ENCODE measurements at places on chromosomes 13 and 19. TPM values are rescaled to one million over a fixed set of nuclear protein-coding genes. Genes with fewer than 3 reads are reported as not detected.

GRCh38 chr13:113534236-113534860 is 43.8 kb upstream of the DCUN1D2 start:
- DNase-seq: no peak

DNA sequence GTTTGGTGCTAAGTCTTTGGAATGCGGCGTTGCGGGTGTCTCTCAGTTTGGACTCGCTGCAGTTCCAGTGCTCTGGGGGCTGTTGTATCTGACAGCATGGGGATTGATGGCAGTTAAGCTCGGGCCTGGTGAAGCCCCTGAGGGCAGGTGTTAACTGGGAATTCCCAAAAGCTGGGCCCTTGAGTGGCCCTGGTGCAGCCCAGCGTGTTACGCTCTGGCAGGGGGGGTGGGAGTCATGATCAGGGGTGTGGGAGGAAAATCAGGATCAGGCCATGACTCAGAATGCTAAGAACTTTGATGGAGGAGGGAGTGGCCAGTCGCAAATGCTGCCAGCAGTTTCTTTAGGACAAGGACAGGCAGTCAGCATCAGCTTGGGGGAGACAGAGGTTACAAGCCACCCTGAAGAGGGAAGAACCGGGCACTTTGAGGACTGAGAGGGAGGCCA is 19.6 kb downstream of the AP2A1 start:
- DNase-seq: peak; percentile 90

DNA sequence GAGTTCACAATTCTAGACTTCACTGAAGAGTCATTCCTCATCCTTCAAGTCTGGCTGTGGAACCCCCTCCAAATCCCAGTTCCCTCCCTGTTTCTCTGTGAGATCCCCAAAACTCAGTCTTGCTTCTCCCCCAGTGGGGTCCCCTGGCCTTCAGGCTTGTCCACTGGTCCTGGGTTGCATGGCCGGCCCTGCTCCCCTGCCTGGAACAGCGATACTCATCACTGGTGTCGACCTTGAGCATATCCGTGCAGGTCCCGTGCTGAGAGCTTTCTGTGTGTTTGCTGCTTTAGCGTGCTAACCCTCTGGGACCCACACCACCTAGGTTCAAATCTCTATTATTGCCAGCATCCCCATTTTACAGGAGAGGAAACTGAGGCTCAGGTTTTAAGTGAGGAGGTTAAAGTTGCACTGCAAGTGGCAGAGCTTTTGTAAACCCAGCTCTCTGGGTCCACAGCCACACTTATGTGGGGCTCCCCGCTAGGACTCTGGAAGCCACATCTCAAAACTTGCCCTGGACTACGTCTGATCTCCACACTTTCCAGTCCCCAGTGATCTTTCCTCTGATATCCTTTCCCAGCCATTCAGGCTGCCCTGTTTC is 15.5 kb downstream of the LIPE start:
- no peak for DNase-seq

GRCh38 chr13:28636677-28637317 is 22.1 kb upstream of the POMP start:
- peak; percentile 75 for DNase-seq

GRCh38 chr19:41702171-41702651 is 6.2 kb upstream of the CEACAM5 start:
- DNase-seq: peak; percentile 72

DNA sequence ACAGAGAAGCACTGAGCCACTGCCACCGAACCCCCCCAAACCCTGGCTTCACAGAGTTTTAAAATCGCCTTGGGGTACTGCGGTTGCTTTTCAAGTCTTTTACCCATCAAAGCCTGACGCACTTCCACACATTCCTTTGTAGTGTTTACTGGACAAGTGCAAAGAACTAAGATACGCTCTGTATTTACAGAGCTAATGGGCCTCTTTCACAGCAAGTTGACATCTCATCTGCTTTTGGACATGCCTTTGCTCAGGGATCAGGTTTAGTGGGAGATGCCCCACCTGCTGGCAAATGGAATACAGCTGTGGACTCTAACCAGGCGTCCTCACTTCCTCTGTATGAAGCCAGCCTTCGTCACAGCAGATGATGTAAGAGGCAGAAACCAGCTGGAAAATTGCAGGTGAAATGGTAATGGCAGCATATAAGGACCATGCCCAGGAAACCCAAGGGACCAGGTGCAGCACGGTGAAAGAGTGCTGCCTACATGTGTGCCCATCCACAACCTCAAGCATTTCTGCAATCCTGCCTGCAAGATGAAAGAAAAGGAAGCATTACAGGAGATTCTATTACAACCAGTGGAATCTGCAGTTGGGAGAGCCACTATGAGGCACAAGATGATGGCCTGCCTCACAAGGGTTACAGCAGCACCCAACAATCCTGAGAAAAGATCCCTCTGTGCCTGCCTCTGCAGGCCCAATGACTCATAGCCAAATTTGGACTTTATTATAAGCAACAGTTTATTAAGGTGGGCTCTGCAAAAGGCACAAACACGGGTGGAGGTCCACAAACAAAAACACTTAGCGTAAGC is 34.7 kb downstream of the BRD4 start:
- no peak for DNase-seq

DNA sequence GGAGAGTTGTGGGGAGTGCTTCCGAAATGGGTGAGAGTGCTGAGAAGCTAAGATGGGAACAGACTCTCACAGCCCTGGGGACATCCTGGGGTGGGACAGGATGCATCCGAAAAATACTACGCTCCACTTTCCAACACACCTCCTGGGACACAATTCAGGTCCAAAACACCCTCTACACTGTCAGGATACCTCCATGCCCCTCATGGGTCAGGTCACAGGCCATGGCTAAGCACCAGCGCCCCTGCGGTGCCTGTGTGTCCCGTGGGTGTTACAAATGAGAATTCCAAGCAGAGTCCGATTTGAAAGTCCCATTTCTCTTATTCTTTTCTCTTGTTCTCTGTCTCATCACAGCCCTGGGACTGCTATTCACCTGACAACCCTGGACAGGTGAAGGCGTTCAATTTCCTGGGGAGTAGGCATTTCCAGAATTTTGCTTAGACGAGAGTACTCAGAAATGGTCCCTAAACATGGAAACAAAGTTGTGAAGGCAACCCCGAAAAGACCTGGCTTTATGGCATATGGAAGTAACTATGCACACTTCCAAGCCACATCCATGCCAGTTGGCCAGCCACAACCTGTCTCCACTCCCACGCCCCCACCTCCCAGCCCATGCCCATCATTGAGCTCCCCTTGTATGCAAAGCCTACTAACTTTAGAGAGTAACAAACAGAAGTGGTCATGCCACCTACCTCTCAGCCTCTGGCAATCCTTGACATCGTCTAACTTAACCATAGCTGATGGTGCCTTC is 87.9 kb upstream of the ZNF507 start:
- no peak for DNase-seq

GRCh38 chr13:44516771-44517170 is 59.4 kb downstream of the TSC22D1 start:
- DNase-seq: peak; percentile 2

DNA sequence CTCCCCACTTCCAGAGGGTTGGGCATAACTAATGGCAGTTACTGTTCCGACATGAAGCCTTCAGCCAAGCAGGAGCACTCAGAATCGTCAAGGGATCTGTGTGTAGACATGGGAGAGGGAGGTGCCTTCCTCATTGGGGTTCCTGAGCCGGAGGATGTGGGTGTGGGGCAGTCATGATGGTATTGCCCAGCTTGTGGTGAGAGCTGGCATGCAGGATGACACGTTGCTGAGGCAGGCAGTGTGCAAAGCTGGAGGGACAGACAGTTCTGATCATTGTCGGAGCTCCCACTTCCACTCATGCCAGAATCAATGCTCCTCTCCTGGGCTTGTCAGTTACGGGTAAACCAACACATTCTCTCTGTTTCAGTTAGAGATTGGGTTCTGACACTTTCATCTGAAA is 83.9 kb upstream of the TSC22D1 start:
- DNase-seq: no peak

DNA sequence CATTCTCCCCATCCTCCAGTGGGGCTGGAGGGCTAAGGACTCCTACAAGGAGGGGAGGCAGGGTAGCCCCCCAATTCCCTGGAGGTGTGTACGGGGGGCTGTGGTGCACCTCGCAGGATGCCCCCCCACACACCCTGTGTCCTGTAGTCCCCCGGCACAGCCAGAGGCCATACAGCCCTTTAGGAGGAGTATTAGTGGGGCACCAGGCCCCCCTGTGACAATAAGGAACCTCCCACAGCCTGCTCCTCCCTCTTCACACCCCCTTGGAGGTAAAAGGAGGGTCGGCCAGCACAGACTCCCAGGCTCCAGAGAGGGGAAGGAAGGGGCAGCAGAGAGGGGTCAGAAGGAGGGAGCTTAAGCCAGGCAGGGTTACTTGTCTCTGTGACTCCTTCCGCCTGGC is at the start of gene NANOS3:
Gene NANOS3, plus strand, starts transcription at position 301 of the 400 bp plus-strand sequence. CDS start 115 bp downstream, outside the sequence.
- no peak for DNase-seq

The NLRP9 gene
- total RNA-seq: not detected

The ZNF470 gene
- 0.98 TPM for total RNA-seq

DNA sequence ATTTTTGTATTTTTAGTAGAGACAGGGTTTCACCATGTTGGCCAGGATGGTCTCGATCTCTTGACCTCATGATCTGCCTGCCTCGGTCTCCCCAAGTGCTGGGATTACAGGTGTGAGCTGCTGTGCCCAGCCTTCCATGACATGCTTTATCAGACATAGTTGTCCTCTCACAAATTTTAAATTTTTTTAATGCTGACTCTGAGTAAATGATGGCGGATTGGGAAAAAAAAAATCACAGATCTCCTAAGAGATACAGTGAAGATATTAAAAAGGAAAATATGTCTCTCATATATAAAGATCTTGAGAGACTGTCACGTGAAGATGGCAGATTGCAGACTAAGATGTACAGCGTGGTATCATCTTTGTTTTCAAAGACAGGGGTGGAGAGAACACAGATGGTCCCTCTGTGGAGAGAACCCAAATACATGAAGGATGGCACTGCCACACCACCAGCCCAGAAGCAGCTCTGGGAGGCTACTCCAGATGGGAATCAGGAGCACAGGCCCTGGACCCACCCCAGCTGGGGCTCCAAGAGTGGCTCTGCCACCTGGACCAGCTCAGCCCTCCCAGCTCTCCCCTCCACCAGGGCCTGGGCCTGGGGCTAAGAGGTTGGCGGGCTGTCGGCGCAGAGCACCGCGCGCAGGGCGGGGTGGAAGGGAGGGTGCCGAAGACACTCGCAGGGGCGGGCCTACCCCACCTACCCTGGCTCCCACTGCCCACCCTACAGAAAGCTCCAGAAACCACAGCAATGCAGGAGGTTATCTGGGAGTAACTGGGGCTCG is 20.0 kb upstream of the CCNP start:
- no peak for DNase-seq

The GFY gene
- total RNA-seq: not detected
